RPMI8226 (cell line): ENCODE measurements at places on chromosomes 5 and 9.
A peak's percentile ranks its signal among the peaks of the same experiment; 100 is the strongest.

DNA sequence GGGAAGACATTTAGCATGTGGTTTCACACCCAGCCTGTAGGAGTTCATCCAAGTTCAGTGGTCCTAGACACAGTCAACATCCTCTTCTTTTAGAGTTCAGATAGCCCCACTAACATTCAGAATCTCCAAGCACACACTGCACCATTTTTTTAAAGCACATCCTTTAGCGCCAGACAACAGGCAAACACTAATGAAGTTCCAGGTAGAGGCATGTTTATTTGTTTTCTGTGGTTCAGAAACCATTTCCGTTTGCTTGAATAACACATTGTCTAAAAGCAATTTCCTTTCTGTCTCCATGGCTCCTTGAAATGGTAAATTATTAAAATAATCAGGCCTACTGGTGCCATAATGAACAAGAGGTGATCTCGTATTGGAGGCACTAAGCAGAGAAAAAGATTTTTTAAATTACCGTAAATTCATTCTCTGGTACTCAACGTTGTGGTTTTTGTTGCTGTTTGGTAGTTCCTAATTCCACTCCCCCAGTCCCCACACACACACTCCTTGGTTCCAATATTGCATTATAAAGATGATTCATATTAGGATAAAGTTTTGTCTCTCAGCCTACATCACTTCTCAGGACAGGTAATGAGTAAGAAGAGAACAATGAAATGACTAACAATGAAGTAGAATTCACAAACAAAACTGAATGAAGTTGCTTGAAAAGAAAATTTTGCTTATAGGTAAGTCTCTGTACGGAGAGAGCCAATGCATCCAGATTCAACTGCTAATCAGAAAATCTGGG, 153.1 kb downstream of the PCSK1 start:
- DNase-seq: no peak

GRCh38 chr9:35646533-35647265, 4.0 kb downstream of the SIT1 start:
- DNase-seq: peak; percentile 89

GRCh38 chr5:74240783-74241750, 399.5 kb downstream of the ENC1 start:
- DNase-seq: no peak

DNA sequence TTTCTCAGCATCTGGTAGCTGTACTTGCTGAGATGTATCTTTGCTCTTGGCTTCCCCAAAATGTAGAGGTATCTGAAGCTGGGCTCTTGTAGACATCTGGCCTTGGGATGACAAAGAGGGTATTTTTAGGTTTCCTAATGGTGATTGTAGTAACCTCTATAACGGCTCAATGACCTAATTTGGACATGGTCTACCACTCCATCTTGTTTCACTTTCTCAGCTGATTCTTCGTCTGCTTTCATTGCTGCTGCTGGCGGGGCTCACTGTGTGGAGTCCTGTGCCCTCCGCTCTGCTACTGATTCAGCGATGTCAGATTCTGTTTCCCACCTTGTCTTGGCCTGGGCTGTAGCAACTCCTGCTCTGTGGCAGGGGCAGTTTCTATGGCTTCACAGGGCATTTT, 12.7 kb upstream of the MARCHF11 start:
- DNase-seq: no peak

- DNase-seq: no peak
Observed at GRCh38 chr5:82319651-82320376, 41.7 kb upstream of the RPS23 start.

GRCh38 chr5:6342689-6343315, 35.5 kb downstream of the MED10 start:
- no peak for DNase-seq

DNA sequence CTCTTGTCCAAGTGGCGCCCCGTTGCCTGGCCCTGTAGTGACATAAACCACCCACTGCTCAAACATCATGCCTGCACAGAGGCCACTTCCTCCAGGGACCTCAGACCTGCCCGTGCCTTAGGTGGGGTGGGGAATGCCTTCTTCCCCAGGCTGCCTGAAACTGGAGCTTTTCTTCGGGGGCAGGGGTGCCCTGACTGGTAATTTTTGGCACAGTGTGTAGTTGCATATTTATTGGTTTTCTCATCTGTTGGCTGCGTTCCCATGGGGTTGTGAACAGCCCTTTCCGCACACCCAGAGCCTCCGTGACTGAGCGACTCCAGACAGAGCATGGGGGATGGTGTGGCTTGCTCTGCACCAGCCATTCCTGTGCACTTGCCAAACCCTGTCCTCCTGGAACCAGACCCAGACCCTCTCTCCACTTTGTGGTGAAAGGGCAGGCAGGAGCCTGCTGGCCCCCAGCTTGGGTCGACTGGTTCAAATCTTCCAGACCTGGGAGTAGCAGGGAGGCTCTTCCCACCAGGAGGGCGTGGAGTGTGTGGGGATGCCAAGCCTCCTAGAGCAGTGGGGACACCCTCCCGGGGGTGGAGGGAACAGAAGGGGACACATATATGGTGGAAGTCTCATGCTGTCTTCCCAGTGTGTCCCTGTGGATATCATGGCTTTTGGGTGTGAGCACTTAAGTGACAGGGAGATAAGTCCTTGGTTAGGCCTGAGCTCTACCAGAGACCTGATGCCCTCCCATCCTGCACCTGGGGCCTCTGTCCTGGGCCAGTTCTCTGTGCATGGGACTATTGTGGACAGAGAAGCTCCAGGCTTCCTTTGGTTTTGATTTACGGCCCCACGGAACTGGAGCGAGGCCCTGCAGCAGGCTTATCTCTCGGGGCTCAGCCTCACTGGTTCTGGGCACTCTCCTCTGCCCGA, 39.6 kb downstream of the WNK2 start:
- peak; percentile 71 for DNase-seq

DNA sequence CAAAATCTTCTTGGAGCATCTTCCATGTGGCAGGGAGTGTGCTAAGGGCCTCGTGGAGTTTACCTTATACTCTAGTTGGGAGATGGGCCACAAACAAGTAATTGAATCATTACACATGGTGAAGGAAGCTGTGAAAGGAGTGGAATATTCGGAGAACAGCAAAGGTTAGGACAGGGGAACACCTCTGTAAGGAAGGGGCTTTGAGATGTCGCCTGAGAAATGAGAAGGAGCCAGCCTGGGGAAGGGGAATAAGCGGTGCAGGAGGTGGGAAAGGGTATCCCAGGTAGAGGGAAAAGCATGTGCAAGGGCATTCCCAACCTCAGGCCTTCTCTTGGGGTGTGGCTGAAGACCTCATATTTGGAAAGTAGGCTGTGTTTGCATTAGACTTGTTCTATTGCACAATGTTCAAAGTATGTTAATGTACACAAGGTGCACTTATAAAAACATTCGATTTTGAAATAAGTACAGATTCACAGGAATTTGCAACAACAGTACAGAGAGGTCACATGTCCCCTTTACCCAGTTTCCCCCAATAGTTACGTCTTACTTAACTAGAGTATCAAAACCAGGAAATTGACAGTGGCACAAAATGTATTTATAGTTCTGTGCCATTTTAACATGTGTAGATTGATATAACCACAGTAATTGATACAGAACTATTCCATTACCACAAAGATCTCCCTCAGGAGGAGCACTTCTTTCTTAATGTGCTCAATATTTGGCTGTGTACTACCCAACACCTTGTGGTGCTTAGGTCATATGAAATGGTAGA, 2.4 kb upstream of the STOM start:
- no peak for DNase-seq

- DNase-seq: no peak
Observed at GRCh38 chr5:7047511-7048261, 334.5 kb downstream of the TENT4A start.

GRCh38 chr9:133059623-133060022, 2.2 kb upstream of the CEL start:
- DNase-seq: no peak

- no peak for DNase-seq
Observed at GRCh38 chr5:172199446-172199845, 5.5 kb downstream of the EFCAB9 start.

DNA sequence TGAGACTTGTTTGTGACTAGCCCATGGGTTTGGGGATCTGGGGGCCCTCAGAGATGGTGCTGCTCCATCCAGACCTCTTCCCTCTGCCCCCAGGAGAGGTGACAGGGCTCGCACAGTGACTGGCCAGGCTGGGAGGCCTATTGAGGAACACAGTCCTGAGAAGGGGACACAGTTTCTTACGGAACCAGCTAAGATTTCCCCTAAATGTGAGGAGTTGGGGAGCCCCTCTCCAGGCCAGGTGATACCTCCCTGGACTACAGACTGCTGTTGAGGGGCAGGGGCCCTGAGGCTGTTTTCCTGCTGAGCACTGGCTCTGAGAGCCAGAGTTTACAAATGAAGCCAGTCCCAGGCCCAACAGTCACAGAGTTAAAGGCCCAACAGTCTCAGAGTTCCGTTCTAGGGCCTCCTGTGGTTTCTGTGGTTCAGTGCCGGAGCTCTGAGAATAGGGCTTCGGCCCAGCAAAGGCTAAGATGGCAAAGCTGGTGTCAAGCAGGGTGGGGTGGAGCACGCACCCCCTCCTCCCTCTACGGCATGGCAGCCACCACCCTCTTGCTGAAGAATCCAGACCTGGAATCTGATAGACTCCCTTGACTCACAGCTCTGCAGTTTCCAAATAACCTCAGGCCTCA, 1.1 kb upstream of the SEMA4D start:
- no peak for DNase-seq

DNA sequence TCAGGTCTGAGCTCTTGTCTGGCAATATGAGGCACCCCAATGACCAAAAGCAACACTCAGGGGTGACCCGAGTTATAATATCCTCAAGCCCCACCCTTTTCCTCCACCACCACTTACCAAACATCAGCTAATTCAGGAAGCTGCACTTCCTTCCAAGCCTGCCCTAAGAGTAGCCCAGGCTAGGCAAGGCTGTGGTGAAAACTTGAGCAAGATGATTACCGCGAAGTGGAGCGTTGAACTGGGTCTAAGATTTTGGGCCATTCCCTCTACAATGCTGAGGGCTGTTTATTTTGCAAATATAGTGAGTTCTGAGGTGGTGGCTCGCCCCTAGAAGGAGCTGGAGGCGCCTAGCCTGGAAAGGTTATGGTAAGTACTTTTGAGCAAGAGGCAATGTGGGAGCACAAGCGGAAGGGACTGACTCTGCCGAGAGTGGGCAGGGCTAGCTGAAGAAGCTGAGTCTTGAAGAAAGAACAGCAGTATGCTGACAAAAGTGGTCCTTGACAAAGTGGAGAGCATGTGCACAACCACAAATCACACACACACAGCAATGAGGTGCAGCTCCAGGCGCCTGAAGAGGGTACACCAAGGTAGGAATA, at the start of gene HK3:
Gene HK3, minus strand, starts transcription at position 51 of the 596 bp plus-strand sequence. CDS start 3,187 bp downstream, outside the sequence.
- peak; percentile 9 for DNase-seq

DNA sequence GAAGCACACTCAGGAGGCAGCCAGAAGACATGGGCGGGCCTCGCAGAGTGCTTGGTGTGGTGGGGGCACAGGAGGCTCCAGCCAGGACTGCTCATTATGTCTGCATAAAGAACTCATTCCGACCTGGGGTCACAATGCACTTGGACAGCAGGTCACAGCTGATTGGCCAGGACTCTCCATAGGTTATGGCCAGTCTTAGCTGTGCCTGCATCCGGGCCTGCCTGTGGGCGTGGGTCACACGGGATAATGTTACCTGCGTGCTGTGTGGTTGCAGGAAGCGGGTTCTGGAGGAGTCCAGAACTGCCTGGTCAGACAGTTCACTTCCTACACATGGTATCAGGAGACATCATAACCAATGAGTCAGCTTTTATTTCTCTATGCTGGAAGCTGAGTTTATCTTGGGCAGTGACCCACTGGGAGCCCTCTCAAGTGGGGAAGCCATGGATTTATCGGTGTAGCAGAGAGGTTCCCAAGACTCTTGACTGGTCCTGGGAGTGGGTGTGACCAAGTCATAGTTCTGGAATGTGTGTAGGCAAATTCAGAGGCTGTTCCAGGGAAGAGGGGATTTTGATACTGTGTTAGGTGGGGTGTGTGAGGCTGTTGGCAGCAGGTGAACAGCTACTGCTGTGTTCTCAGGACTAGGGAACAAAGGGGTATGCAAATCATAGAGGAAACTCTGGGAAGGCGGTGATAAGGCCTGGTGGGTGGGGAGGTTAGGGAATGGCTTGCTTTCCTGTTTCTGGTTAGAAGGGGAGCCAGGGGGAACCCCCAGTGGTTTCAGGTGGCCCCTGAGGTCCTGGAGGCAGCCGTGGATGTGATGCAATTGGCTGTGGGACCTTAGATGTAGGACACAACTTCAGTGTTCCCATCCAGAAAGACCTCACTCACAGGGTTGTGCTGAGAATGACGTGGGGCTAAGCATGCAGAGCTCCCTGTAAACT, 51.3 kb downstream of the ARHGEF37 start:
- no peak for DNase-seq

DNA sequence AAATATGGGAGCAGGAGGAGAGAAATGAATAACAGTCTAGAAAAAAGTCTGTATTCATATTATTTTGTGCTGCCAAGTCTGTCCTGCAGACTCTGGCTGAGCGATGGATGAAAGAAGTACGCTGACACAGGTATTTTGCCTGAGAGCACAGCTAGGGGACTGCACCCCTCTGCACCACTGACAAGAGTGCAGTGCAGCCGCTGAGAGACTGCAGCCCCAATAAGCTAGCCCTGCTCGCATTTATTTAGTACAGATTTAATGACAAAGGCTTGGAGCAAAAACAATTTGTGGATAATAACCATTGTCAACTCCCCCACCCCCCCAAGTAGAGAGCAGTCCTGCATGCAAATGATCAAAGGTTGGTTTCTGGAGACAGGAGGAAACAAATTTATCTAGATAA, 13.3 kb upstream of the MRPS30 start:
- no peak for DNase-seq

DNA sequence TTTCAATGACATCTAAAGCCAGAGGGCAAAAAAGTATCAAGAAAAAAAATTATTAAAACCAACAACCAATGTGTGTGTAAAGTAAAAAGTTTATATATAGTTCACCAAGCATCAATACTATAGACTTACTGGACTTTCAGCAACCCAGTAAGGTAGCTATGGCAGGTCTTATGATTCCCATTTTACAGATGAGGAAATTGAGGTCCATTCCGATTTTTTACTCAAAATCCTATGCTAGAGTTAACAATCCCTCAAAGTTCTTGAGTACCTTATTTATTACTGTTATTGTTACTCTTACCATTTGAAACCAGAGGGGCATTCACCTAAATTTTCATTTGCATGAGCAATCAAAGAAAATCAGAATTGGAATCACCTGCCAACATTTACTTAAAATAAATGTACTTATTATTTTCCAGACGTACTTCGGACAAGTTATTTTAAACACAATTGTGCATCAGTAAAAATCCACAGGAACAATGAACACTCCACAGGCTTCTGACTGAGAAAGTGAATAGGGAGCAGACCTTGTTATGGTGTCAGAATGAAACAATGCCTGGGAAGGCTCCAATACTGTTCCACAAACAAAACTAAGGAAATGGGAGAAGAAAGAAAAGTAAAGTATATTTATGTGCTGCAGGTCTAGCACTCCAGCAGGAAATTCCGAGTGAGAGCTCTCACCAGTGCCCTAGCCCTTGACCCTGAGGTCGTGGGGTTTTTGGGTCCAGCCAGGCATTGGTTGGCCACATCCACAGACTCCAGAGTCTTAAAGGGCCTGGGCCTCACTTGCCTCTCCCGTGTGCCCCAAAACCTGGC, 229.9 kb downstream of the PIK3R1 start:
- DNase-seq: no peak

DNA sequence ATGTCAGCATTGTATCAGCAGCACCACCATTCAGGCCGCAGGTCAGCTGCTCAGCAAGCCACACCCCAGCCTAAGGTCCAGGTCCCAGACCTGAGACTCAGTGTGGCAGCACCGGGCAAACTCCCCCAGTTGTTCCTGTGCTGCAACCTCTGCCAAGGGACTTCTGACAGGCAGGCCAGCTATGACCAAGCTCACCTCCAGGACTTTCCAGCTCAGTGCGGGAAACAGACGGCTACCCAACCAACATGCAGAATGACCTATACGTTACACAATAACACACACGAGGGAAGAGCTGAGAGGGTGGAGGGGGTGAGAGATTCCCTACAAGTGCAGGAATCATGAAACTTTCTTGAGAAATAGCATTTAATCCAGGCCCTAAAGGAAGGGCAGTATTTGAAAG, 143.7 kb downstream of the FSTL4 start:
- DNase-seq: no peak
